Stimulated activated CD8-positive, alpha-beta memory T cell treated with anti-CD3 and anti-CD28 coated beads, Interleukin-7, amount 100 ng/mL, for 1 hour (primary cell): ENCODE measurements at places on chromosomes 7 and 10.

GRCh38 chr10:128316925-128317324, 190.7 kb upstream of the MKI67 start:
- no peak for DNase-seq

DNA sequence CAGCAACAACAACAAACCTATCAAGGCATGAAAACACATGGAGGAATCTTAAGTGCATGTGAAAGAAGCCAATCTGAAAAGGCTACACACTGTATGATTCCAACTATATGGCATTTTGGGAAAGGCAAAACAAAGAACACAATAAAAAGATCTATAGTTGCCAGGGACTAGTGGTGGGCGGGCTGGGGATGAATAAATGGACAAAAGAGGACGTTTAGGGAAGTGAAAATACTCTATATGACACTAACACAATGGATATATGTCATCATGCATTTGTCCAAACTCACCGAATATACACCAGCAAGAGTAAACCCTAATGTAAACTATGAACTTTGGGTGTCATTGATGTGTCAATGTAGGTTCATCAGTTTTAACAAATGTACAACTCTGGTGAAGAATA, 89.1 kb downstream of the SEMA3E start:
- DNase-seq: no peak

- no peak for DNase-seq
These were observed 43.8 kb upstream of the SEC61G start for GRCh38 chr7:54802841-54803240.

DNA sequence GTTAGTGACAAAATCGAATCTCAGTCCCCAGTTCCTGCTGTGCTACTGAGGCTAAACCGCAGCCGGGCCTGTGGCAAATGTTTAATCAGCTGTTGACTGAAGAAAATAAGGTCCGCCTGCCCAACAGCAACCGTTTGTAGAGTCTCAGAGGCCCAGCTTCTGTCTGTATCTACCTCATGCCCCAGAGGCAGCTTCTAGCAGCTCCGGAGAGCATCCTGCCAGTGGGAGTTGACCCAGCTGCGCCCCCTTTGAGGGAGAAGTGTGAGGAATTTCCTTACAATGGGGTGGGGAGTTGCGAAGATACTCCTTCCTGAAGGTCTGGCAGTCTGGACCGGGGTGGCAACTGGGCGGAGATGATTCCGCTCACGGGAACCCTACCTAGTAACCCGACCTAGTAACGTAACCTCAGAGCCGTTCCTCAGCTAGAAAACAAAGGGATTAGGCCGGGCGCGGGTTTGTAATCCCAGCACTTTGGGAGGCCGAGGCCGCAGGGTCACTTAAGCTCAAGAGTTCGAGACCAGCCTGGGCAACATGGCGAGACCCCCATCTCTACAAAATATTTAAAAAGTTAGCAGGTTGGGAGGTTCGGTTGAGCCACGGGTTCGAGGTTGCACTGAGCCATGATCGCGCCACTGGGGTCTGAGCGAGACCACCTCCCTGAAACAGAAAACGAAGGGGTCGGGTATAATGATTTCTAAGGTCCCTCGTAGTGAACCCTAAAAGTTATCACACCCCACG, 846 bp upstream of the ZNF775 start:
- no peak for DNase-seq

GRCh38 chr10:63346015-63346441, 119.7 kb downstream of the JMJD1C start:
- no peak for DNase-seq

DNA sequence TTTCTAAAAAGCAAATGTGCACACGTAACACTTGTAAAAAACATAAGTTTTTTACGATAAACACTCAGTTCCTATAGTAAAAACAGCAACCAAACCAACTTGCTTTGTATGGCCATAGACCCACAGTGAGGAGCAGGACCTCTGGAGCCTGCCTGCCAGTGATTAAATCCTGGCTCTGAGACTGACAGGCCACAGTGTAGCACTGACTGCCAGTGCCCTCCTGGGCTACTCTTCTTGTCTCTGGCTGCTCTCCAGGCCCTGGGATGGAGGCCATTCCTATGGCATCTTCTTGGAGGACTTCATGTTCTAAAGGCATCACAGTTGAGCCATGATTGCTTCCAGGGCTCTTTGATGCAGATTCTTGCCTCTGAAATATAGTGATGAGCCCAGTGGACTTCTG, 22.7 kb upstream of the TMEM254 start:
- DNase-seq: no peak

- no peak for DNase-seq
These were observed 29.4 kb upstream of the RET start for GRCh38 chr10:43047288-43047970.

GRCh38 chr10:74598891-74599566, 227.4 kb upstream of the KAT6B start:
- DNase-seq: no peak

DNA sequence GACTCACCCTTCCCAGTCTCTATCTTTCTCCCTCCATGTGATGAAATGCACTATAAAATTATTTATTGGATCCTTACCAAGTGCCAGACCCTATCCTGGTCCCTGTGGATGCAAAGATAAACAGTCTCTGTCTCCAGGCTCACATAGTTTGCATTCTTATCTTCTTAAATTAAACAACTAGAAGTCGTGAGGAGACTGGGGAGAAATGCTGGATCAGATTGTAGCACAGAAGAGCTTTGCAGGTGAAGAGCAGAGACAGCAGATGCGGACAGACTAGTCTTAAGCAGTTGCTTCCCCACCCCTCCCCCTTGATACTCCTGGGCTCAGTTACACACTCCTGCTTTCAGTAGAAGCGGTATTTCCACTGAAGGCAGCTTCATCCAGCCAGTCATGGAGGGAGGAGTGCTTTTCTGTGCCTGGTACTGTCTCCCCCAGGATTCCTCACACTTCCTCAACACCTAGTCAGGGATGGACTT, 20.8 kb upstream of the CDK1 start:
- no peak for DNase-seq

GRCh38 chr7:32047075-32047474, 23.1 kb downstream of the PDE1C start:
- no peak for DNase-seq

DNA sequence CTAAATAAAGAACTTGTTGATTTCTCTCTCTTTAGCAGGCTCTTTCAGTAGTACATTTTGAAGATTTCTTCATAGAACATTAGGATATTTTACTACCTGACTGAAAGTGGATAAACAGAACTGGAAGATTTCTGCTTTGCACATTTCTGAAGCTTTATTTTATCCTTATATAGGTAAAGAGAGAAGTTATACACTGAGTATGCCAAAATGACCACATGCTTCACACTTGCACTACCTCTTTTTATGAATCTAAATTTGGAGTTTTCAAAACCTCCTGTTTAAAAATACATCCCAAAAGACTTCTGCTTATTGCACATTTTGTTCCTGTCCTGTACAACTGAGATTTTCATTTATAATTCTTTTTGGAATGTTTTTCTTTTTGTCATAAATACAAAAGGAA, 197.4 kb upstream of the PRPS1L1 start:
- DNase-seq: no peak

GRCh38 chr10:15172306-15172840, 3.9 kb upstream of the NMT2 start:
- DNase-seq: no peak

GRCh38 chr10:101273330-101273729, 44.1 kb upstream of the LBX1 start:
- DNase-seq: no peak

GRCh38 chr7:90645784-90646183, 49.7 kb downstream of the CDK14 start:
- DNase-seq: no peak
